ENCODE measurements at places on chromosomes 12 and 14.

GRCh38 chr12:22518998-22519397 lies 25.3 kb downstream of the C2CD5 start:
- DNase-seq: no peak

DNA sequence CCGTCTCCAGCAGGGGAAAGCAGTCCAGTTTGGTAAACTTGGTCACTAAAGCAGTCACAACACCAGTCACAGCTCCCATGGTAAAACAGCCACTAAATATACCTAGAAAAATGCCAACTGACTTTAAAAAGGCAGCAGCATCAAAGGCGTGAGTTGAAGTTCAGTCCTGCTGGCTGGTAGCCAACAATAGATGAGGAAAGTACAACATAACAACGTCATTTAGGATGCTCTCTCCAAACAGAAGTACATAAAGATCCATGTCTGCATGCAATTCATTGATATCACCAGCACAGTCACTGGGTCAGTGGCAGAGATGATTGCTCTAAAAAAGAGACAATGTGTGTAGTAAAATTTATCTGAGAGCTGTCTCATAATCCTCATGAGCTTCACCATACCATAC lies 59.3 kb upstream of the TMPO start:
- DNase-seq: no peak

DNA sequence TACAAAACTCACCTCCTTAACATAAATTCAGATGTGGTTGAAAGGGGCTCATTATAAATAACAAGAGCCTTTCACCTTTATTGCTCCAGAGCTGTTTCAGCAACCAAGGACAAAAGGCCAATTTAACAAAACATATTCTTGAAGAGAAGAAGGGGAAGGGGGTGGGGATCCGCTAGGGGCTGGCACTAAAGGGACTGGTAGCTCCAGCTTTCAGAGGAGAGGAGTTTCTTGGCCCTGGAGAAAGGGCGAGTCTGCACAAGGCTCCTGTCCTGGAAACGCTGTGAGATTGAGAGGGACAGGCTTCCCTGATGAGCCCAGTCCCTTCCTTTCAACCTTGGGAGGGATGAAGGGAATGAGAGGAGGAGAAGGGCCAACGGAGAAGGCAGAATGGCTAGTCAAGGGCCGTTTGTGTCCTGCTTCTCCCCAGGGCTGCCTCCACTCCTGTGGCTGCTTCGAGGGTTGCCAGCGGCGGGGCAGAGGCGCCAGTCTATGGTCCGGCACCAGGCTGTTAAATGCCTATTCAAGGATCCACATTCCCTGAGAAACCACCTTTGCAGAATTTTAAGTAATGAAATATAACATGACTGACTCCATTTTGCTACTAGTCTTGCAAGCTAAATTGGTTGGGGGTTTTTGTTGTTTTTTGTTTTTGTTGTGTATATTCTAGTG lies 9.7 kb upstream of the PIGH start:
- DNase-seq: no peak

DNA sequence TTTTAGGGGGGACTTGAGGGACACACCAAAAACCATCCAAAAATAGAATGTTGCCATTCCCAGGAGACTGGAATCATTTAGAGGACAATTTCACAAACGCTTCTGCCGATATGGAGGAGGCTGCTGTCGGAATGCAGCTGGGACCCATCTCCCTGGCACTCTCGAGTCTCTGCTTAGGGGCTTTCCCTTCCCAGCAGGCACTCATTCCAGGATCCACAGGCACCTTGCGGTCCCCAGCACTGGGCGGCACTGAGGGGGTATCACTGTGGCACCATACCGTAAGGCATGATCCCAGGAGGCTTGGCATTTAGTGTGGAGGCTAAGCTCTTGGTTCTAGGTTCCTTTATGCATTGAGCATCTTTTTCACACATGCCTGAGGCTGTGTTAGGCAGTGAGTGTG lies 36.6 kb upstream of the LTBP2 start:
- DNase-seq: no peak

GRCh38 chr12:107983756-107984472 lies 145.2 kb upstream of the WSCD2 start:
- no peak for DNase-seq

GRCh38 chr12:26153421-26154154 lies 28.8 kb upstream of the BHLHE41 start:
- DNase-seq: no peak

Data from activated naive CD4-positive, alpha-beta T cell treated with Interleukin-2 at 50 U/mL for 16 hours (primary cell).